ENCODE measurements at places on chromosomes 12 and 14.

- no peak for DNase-seq
These were observed 82.0 kb downstream of the CATSPERB start for GRCh38 chr14:91649930-91650329.

DNA sequence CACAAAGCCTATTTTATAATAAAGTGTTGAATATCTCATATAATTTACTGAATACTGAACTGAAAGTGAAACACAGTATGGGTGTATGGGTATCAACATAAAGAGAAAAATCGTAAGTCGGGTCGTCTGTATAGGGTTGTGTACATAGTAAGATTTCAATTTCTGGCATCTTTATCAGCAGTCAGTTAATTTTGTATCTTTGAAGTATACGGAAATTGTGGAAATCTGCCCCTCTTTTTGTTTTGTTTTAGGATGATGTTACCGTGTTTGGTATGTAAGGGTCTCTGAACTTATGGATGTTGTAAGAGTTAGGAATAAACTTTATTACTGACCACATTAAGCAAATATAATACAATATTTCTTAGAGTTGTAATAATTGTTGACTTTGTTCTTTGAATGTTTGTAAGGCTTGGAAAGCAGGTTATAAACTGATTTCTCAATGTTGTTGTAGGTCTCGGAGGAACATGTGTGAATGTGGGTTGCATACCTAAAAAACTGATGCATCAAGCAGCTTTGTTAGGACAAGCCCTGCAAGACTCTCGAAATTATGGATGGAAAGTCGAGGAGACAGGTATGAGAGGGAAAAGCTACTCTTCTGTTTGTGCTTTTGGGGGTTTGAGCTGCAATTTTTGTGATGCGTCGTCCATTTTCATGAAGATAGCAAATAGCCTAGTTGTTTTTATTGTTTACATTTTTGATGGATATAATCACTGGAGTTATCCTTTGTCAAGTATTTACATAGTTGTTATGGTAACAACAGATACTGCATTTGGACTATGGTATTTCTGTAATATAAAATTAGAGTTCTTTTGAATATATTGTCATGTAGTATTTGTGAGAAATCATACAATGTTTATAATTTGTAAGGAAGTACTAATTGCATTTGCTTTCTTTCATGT lies 12.0 kb downstream of the EID3 start:
- no peak for DNase-seq

DNA sequence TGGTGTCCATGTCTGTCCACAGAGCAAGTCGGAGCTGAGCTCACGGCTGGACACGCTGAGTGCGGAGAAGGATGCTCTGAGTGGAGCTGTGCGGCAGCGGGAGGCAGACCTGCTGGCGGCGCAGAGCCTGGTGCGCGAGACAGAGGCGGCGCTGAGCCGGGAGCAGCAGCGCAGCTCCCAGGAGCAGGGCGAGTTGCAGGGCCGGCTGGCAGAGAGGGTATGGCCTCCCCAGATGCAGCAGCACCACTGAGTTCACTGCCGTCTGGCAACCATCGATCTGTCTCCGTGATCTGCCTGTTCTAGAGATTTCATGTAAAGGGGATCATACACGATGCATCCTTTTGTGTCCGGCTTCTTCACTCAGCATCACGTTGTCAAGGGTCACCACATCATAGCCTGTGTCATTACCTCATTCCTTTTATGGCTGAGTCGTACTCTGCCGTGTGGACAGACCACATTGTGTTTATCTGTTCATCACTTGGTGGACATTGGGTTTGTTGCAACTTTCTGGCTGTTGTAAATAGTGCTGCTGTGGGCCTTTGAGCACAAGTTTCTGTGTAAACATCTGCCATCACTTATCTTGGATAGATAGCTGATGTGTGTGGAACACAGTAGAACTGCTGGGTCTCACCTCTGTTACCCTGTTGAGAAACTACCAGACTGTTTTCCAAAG lies 21.9 kb downstream of the HIP1R start:
- no peak for DNase-seq

- DNase-seq, result no peak
These were observed 62.8 kb upstream of the SLC35F4 start for GRCh38 chr14:57928732-57929131.

DNA sequence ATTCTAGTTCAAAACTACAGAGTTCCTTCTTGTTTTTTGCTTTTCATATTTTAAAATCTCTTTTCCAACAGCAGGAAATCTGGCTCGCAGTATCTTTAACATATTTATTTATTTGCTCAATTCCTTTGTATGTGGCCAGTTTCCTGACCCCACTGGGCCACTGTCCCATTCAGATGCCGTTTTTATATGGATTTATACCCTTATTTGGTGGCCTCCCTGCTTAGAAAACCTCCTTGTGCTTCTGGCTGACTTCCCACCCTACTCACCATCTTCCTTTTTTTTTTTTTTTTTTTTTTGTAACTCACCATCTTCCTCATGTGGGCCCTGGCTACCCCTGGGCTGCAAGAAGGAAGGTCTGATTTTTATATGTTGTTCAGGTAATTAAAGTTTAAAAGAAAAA lies 53.9 kb downstream of the TTLL5 start:
- no peak for DNase-seq

- DNase-seq, result no peak
These were observed 10.5 kb downstream of the ZBTB1 start for GRCh38 chr14:64515053-64515452.

DNA sequence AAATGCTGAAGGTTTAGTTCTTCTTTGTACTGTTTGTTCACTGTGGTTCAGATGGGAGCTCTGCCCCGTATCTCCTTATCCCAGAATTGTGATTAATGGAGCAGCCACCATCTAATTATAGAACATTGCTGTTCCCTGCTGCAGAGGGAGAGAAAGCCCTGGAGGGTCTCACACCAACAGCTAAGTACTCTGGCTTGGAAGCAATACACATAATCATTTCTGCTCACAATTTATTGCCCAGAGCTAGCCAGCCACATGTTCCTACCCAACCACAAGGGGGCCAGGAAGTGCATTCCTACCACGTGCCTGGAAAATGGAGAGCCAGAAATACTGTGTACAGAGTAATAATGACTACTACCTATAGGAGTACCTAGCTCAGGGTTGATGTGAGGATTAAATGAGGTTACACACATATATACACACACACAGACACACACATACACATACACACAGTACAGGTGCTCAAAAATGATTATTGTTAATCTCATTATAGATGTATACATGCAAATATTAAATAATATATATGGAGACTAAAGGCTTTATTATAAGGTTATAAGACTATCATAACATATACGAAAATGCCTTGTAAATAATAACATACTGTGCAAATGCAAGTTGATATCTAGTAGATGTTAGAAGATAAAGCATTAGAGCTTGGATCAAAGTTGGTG lies 22.3 kb downstream of the MSRB3 start:
- no peak for DNase-seq

- DNase-seq, result no peak
These were observed 59.4 kb downstream of the ZNF664 start for GRCh38 chr12:124032265-124032886.

- no peak for DNase-seq
These were observed at the start of gene PIWIL1 for GRCh38 chr12:130337488-130338303. TSS of gene PIWIL1 (plus strand) at chr12:130337887. CDS start at chr12:130342592, 4,705 bp downstream.

DNA sequence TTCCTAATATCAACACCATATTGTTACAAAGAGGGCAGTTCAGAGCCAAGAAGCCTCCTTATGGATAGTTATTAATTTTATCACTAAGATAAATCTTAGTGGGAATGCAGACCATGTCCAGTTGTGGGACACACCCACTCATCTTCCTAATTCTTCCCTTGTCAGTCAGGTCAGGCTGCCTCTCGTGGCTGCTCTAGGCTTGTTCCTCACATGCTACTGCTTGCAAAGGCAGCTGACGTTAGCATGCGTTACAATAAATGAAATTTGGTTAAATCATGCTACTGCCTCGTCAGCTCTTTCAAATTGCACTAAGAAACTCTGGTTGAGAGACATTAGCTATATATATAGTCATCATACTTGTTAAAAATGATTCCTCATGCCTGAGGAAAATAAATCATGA lies 108.4 kb downstream of the CAND1 start:
- DNase-seq, result no peak

DNA sequence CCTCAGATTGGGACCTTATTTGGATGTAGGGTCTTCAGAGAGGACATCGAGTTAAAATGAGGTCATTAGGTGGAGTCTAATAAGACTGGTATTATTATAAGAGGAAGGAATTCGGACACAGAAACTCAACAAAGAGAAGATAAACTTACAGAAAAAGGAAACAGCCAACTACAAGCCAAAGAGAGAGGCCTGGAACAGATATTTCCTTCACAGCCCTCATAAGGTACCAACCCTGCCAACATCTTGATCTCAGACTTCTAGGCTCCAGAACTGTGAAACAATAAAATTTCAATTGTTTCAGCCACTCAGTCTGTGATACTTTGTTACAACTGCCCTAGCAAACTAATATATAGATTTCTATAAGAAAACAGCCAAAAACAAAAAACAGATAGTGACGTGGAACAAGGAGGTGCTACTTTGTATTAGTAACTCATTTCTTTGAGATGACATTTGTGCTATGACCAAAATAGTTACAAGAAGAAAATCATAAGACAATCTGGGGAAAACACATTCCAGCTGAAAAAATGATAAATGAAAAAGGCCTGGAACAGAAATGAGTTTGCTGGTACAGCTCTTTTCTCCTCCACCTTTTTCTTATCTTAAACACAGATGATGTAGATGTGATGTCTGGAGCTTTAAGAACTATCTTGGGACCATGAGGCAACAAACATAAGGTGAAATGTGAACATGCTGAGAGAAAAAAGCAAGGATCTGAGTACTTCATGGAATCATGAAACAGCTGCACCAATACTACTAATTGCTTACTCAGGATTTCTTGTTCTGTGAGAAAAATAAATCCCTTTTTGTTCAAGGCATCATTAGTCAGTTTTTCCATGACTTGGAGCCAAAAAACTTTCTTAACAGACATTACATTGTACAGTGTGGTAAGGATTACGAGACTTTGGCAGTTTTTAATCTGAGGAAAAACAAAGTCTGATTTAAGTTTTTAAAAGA lies 243.2 kb downstream of the ANO6 start:
- DNase-seq, result no peak

DNA sequence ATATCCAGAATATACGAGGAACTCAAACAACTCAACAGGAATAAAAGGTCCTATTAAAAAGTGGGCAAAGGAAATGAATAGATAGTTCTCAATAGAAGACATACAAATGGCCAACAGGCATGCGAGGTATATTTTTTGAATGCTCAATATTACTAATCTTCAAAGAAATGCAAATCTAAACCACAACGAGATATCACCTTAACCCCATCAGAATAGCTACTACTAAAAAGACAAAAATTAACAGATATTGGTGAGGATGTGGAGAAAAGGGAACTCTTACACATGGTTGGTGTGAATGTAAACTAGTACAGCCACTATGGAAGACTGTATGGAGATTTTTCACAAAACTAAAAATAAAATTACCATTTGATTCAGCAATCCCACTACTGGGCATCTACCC lies 99.2 kb downstream of the TMEM260 start:
- no peak for DNase-seq

DNA sequence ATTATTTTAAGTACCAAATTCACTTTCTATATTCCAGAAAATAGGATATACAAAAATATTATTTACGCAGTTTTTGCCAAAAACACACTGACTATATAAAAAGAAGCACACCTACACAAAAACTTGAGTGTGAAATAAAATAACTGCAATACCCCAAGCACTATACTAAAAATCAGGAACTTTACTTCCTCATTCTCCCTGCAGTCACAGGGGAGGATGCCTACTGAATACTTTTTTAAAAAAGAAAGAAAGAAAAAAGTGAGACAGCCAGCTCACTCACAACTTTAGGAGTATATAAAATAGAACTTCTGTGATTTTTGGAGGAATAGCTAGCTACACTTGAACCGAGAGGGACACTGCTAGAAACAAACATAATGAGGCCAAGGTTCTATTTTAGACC lies 12.2 kb downstream of the RPS6KA5 start:
- no peak for DNase-seq

DNA sequence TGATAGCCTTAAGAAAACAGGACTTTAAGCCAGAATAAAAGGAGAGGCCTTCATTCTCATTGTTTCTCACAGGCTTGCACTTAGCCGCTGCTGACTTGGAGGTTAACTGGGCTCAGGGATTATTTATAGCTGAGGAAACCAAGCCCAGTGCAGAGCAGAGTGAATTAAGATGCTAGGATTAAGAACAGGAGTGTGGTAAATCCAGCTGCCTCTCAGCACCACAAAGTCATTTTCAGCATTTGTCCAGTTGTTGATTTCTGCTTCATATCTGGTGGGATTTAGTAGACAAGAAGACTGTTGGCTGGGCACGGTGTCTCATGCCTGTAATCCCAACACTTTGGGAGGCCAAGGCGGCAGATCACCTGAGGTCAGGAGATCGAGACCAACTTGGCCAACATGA lies 14.3 kb upstream of the KRT73 start:
- DNase-seq, result no peak

GRCh38 chr12:47802312-47802711 lies 17.4 kb downstream of the HDAC7 start:
- no peak for DNase-seq

- DNase-seq, result no peak
These were observed 61.6 kb upstream of the ZFP36L1 start for GRCh38 chr14:68854421-68854820.

DNA sequence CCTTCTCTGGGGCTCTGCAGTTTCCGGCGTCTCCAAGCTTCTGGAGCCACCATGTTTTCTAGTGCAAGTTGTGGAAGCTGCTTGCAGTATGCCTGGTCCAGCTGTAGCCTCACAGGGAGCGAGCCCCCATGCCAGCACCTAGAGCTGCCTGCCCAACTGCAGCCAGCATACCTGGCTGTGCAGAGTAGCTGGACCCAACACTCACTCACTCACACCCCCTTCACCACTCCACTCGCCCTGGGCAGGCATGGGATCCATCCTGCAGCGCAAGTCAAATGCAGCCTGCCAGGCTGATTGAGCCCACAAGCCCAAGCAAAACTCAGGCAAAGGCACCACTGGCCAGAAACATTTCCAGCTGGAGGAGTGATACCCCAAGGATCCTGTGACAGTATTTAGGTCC lies 797.3 kb downstream of the SLC16A7 start:
- no peak for DNase-seq

- DNase-seq, result no peak
These were observed 3.0 kb downstream of the IL22 start for GRCh38 chr12:68250454-68250853.

GRCh38 chr12:39319180-39319579 lies 123.7 kb downstream of the KIF21A start:
- DNase-seq, result no peak

- DNase-seq, result no peak
These were observed 44.5 kb downstream of the EML5 start for GRCh38 chr14:88748288-88748687.

All from esophagus squamous epithelium (tissue), 5 donors.